NCI-H2171 treated with DMSO at 0.1 percent for 48 hours (cell line): ENCODE measurements at places on chromosomes 12 and 14.

DNA sequence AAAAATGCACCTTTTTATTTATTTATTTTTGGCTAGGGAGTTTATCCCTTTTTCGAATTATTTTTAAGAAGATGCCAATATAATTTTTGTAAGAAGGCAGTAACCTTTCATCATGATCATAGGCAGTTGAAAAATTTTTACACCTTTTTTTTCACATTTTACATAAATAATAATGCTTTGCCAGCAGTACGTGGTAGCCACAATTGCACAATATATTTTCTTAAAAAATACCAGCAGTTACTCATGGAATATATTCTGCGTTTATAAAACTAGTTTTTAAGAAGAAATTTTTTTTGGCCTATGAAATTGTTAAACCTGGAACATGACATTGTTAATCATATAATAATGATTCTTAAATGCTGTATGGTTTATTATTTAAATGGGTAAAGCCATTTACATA is 14.9 kb upstream of the SNAPC1 start:
- no peak for DNase-seq

GRCh38 chr14:44300916-44301315 is 206.2 kb downstream of the FSCB start:
- no peak for DNase-seq

- no peak for DNase-seq
These were observed 166.4 kb downstream of the TSPAN9 start for GRCh38 chr12:3243376-3244084.

- peak; percentile 1 for DNase-seq
These were observed 49.0 kb upstream of the PIWIL1 start for GRCh38 chr12:130288691-130289090.

- no peak for DNase-seq
These were observed 490.1 kb downstream of the PCNX1 start for GRCh38 chr14:71397371-71397770.

DNA sequence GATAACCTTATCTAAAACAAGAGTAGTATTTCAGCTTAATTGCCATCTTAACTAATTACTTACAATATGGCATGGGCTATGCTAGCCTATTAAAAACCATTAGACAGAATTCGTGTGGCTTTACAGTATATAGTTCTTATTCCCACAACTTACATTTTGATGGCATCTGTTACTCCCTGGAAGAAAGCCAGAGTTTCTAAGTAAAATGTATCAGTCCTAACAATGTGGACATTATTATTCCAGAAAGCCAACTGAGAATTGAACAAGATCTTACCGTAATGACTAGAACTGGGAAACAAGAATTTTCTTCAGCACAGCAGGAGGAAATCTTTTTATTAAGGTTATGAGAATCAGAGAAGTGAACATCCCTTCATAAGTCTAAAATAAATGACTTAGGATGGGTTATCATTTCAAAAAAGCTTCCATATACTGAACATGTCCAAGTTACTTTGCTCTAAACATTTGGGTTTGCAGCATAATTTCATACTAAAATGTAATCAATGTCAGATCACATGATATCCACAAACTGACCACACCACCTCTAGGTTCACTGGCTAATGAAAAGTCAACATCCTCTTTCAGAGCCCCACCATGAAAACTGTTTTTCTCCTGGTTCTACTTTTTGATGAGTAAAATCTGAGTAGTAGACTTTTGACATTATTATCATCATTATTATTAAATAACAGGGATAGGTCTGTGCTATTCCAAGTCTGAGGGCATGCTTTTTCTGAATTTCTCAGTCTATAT is 179.7 kb downstream of the SSPN start:
- peak; percentile 44 for DNase-seq

DNA sequence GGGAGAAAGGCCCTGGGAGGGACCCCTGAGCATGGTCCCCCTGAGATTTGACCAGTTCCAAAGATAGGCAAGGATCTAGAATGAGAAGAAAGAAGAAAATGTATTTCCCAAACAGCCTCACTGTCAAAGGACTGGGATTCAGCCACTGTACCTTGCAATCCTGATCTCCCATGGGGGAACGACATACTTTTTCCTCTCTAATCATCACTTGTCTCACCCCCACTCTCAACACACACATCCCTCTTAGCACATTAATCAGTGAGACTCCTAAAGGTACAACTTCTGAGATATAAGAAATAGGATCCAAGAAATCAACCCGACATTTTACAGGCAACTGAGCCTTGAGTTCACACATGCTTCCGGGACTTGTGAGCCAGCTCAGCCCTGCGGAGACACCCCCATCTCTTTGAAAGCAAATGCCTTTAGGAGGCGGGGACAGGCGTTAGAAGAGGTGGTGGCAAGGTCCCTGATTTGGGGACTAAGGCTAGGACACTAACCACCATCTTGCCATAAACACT is 1.4 kb downstream of the MAP3K9 start:
- peak; percentile 56 for DNase-seq

DNA sequence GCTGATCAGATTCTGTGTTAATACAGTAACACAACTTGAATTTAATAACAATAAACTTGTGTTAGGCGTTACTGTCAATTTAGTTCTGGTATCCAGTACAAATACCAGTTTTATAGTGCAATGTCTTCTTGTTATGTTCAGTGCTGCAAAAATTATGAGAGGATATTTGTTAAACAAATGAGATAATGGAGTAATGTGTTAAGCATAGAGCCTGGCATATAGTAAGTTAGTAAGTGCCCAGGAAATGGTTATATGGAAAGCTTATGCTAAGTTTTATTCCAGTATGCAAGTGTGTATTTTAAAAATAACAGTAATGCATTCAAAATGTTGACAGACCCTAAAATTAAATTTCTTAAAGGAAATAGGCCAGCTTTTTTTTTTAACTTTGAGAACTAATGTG is 1.8 kb downstream of the VRK1 start:
- no peak for DNase-seq

GRCh38 chr14:101372894-101373620 is 188.2 kb upstream of the DIO3 start:
- no peak for DNase-seq

DNA sequence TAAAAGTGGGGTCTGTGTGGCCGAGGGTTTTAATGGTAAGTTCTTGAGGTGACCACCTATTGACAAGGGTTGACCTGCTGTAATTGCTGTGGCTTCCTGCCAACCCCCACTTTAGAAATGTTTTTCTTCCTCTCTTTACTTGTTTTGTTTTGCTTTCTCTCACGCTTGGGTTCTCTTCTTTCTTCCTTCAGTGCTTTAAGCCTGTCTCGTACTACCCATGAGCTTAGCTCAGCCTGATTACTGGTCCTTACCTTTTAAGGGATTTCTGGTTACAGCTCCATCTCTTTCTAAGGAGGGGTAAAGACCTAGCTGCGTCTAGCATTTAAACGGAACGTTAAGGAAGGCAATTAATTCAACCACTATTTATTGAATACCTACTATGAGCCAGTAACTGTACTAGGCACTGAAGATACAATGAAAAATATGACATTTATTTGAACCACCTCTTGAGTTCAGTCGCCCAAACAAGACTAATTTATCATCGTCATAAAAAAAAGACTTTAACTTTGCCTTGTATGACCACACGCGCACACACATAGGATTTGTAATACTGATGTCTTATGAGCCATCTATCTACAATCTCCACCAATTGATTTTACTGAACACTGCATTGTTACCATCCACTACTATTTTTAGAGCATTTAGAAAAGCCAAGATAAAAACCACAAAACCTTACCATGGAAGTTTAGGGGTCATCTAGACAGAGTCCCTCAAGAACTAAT is 888 bp upstream of the PPP1R12A start:
- peak; percentile 70 for DNase-seq

DNA sequence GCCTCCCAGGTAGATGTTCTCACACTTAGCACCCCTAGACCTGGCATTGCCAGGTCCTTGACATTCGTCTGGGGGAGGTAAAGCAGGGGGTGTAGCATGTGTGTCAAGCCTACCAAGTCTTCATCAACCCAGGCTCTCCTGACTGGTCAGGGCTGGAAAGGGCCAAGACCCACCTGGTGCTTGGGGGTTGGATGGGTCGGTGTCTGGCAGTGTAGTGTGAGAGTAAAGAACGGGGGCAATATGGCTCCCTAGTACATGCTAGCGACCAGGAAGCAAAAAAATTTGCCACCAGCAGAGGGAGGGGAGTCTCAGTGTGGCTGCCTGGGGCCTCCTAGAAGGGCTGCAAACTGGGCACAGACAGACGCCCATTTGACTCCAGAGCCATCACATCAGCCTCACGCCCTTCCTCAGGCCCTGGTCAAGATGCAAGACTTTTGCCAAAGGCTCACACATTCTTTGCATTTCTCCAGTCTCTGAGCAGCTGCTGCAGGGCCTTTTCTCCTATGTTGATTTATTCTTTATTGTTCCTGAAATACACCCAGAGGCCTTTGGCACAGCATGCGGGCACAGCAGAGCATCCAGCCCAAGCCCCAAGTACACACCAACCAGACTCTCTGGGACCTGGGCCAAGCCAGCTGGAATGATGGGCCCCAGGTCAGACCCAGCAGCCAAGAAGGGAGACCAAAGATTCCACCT is 38.3 kb upstream of the PNMA1 start:
- DNase-seq, result no peak

DNA sequence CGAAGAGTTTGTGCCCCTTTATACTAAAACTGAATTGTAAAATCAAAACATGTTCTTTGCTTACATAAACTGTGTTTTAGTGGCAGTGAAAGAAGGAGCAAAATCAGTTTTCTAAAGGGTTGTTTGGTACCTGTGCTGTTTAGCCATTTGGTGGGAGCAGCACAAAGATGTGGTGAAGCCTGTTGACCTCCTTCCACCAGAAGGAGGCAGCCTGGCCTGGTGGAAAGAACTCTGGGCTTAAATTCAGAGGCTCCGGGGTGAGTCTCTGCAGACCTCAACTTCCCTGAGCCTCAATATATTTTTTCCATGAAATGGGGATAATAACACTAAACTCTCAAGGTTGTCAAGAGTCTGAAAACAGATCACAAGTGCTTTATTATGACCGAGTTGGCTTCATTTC is 502.5 kb downstream of the VRK1 start:
- DNase-seq, result no peak

GRCh38 chr12:57134949-57135348 is 6.7 kb downstream of the LRP1 start:
- DNase-seq, result no peak

GRCh38 chr14:54549862-54550261 is 17.1 kb upstream of the SAMD4A start:
- no peak for DNase-seq

DNA sequence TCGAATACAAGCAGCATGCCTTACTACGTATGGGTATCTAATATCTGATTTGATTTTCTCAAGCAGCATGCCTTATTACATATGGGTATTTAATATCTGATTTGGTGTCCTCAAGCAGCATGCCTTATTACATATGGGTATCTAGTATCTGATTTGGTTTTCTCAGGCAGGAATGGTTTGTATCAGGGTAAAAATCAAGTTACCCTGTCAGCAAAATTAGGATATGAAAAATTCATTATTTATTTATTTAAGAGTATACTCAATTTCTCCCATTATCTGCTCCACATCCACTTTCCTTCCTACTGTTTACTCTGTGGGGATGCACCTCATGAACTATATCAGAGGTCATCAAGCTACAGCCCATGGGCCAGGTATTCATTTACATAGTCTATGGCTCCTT is 21.9 kb downstream of the ZNF891 start:
- DNase-seq, result no peak

- no peak for DNase-seq
These were observed 374.5 kb downstream of the EMP1 start for GRCh38 chr12:13571035-13571434.

DNA sequence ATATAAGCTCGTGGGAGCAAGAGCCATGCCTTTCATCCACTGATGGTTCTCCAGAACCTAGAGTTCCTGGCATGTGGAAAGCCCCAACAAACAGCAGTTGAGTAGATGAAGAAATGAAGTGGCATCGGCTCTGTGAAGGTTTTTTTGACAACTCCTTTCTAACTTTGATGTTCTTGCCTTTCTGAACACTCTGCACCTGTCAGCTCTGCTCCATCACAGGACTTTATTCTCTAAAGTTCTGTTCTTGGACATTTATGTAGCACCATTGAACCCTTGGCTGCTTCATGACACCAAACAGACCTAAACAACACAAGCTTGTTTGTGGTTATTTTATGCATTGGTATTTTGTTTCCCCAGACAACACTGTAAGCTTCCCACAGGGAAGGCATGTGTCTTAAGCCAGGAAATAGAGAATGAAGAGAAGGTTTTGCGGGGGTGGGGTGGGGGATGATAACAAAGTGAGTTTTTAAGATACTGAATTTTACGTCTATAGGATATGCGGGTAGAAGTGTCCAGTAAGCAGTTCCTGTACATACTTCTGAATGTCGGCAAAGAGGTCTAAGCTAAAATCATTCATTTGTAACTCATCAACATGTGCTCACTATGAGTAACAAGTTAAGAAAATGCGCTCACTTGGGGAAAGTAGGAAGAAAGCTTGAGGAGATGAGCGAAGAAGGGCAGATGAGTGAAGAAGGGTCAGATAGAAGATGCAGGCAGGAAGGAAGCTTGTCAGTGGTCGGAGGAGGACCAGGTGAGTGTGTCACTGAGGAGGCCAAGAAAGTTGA is 146.0 kb upstream of the PLEKHG7 start:
- DNase-seq, result no peak

DNA sequence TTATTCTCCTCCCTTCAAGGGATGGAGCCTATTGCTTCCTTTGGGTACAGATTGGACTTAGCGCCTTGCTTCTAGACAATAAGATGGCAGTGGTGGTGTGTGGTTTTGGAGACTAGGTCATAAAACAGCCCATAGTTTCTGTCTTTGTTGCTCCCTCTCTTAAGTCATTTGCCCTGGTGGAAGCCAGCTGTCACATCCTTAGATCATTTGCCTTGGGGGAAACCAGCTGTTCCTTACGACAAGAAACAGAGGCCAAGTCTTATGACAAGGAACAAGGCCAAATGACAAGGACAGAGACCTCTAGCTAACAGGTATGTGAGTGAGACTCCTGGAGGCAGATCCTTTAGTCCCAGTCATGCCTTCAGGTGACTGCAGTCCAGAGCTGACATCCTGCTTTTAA is 9.2 kb upstream of the PALS1 start:
- peak; percentile 45 for DNase-seq

DNA sequence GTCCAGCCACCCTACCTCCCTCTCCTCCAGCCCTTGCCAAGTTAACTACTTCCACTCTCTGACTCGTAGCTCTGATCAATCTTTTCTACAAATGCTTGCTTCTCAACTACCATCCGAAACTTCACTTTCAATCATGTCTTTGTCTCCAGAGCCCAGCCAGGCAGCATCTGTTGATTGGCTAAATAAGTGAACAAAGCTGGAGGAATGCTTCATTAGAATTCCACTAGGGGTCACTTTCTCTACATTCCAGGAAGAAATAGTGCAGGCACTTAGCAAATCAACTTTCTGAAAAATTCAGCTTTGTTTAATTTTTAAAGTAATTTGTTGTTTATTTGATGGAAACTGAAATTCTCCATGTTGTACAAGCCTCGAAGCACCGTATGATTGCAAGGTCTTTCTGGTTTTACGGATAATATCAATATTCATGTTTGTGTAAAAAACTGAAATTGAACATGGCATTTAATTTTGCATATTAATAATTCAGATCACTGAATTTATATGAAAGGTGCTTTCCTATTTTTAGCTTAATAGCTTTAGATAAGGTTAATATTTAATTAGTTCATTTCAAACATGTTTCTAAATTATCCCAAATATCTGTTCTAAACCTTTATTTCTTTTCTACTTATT is 32.4 kb upstream of the HELB start:
- DNase-seq, result peak; percentile 28

GRCh38 chr12:92369636-92370035 is 224.0 kb upstream of the BTG1 start:
- DNase-seq, result no peak
